ENCODE measurements at places on chromosomes 12 and 14. TPM values are rescaled to one million over a fixed set of nuclear protein-coding genes. Genes with fewer than 3 reads are reported as not detected.

TBX3 gene
- total RNA-seq: 0.75 TPM

YEATS4 gene
- 26.1 TPM for total RNA-seq

CDKN3 gene
- total RNA-seq: 3.2 TPM

LRIG3 gene
- 7.1 TPM for total RNA-seq

FOS gene
- total RNA-seq: 73.3 TPM
